Right renal cortex interstitium (tissue), 3 donors: ENCODE measurements at places on chromosomes 12 and 14. TPM values are rescaled to one million over a fixed set of nuclear protein-coding genes. Genes with fewer than 3 reads are reported as not detected.

DNA sequence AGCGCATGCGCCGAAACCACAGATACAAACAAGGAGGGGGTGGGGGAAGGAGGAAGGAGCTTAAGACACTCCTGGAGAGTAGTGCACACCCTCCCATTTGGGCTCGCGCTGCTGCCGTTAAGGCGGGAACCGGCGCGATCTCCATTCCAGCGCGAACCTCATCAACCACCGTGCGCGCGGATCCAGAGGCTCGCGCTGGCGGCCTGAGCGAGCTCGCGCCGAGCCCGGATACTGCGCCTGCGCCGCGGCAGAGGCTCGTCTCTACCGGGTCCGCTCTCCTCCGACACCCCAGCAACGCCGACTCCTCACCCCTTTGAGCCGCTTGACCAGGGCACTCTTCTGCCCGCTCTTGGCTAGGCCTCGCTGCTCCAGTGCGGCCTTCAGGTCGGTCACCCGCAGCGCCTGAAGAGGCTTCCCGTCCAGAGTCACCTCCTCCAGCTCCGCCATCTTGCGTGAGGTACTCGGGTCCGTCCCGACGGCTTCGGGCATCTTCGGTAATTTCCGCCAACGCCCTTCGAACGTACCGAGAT is at the start of gene ACIN1:
Gene ACIN1 (minus strand): TSS at position 471 of the 530 bp plus-strand sequence. CDS start 24 bp downstream, at position 447.
- DNase-seq, result peak; percentile 81

DNA sequence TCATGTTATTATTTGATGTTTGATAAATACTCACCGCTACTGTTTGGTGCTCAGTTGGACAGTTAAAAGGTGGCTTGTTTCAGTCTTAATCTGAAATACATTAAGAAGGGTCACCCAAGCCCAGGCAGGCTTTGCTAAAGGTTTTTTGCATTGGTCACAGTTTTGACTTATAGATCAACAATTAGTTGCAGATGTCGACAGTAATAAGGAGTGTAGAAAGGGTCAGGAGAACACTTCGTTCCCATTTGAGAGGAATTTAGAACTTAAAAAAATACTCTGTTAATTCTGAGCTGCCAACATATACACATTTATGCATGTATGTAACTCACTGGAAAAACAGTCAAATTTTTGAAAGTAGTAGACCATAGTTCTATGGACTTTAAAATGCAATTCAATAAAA is 130.3 kb downstream of the TMEM30B start:
- DNase-seq, result no peak

DNA sequence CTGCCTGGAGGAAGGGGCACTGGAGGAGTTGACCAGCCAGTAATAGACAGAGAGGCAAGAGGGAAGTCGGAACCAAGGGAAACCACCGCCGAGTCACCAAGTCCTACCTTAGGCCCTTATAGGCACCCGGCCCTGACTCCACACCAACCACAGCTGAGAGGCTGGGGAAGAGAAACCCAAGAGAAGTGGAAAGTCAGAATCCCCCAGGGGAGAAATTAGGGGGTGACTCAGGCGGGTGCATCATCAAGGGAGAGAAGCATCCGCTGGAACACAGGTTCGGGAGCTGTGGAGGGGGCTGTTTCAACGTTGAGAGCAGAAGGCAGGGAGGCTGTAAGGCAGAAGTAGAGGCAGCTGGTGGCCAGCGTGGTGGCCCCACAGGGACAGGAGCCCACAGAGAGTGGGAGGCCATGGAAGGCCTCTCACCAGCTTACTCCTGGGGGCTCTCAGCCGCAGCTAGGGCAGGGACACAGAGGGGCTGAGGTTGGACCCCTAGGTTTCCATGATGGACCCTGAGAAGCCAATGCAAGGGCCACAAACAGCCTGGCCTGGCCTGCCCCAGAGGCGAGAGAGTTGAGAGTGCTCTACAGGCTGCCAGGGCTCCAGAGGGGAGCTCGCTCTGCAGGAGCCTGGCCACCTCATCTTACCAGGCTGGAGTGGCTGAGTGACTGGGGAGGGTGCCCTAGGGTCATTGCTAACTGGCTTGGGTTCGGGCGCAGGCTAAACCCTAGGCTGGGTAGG is 1.4 kb upstream of the TRMT61A start:
- DNase-seq, result no peak

GRCh38 chr14:53652068-53652467 is 304.6 kb downstream of the BMP4 start:
- no peak for DNase-seq

- no peak for DNase-seq
These were observed 26.6 kb downstream of the TCHP start for GRCh38 chr12:109926488-109927210.

DNA sequence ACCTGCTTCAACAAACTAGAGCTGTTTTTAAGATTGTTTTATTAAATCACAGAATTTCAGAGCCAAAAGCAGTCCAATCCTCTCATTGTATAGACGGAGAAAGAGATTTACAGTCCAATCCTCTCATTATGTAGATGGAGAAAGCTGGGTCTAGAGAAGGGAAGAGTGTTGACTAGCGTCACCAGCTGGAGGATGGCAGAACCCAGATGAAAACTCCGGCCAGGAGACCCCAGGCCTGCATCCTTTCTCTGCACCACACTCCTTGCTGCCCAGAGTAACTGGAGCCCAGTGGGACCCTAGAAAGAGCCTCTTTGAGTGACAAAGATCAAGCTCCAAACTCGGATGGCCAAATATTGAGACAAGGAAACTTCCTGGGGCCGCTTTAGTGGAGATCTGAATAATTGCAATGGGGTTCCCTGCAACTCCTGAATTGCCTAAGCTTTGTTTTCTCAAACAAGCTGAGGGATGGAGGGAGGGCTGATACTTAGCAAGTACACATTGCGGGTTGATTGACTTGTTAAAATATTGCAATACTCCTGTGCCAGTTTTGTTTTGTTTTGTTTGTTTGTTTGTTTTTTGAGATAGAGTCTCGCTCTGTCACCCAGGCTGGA is 12.5 kb downstream of the AMDHD1 start:
- DNase-seq, result no peak

DNA sequence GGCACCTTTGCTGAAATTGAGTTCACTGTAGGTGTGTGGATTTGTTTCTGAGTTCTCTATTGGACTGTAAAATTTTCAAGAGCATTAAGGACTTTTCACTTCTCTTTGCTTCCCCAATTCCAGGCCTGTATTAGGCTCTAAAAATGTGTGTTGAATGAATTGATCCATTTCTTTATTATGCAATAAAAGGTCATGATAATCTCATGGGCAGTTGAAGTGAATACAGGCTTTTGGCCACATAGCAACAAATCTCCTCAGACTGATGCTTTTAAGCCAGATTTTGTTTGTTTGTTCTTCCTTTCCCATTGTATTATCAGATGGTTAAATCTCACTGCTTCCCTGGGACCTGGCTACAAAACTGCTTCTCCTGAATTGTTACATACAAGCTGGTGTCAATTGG is 258.0 kb upstream of the FAR2 start:
- no peak for DNase-seq

- DNase-seq, result no peak
These were observed 108.6 kb downstream of the KTN1 start for GRCh38 chr14:55688566-55688965.

DNA sequence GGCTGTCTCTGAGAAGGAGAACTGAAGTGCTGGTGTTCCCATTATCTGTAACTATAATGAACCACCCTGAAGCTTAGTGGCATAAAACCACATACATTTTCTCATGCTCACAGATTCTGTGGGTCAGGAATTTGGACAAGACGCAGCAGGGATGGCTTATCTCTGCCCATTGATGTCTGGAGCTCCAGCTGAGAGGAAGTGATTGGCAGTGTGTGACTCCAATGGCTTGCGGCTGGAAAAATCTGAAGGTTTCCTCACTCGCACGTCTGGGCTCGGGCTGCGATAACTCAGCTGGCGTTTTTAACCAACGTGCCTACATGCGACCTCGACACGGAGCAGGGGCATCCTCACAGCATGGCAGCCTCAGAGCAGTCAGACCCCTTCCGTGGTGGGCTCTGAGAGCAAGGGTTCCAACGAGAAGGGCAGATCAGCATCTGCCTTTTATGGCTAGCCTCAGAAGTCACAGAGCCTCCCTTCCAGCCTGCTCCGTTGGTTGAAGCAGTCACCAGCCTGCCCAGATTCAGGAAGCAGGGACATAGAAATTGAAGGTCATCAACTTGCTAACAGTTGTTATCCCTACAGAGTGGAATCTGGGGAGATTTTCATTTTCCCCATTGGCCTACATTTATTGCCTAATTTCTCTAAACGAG is 143.3 kb upstream of the BCL2L14 start:
- no peak for DNase-seq

DNA sequence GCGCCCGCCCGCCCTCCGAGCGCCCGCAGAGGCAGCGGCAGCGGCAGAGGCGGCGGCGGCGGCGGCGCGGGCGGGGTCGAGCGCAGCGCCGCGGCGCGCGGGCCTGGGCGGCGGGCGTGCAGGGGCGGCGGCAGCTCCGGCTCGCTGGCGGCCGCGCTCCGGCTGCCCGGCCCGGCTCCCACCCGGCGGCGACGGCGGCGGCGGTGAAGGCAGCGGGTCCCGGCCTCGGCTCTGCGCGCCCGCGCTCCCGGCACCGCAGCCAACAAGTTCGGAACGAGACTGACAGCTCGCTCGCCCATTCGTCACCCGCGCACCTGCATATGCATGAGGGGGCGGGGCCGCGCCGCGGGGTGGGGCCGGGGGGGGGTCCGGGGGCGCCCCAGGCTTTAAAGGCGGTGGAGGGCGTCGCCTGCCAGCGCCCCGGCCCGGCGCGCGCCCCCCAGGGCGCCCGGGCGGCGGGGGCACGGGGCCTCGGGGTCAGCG is at the start of gene JAG2:
Gene JAG2 (minus strand): TSS at position 281 of the 483 bp plus-strand sequence. CDS start 356 bp downstream, outside the sequence.
- no peak for DNase-seq

- DNase-seq, result no peak
These were observed 6.8 kb downstream of the CCDC198 start for GRCh38 chr14:57486767-57487379.

- no peak for DNase-seq
These were observed 201.2 kb downstream of the ESR2 start for GRCh38 chr14:64092940-64093339.

The KRT77 gene
- not detected for polyA plus RNA-seq

The SAMD15 gene
- 8.4 TPM for polyA plus RNA-seq

The KLRD1 gene
- 0.64 TPM for polyA plus RNA-seq

The KRT72 gene
- polyA plus RNA-seq, result not detected

The STX2 gene
- 26.7 TPM for polyA plus RNA-seq

The OTUB2 gene
- 4.3 TPM for polyA plus RNA-seq

The PPM1H gene
- 31.2 TPM for polyA plus RNA-seq

The FOXN4 gene
- polyA plus RNA-seq, result 1.1 TPM

The CMKLR1 gene
- polyA plus RNA-seq, result 4.3 TPM
